ENCODE measurements at places on chromosomes 2 and 18.

- DNase-seq: no peak
Measured at GRCh38 chr2:71452565-71452964, 796 bp upstream of the DYSF start.

DNA sequence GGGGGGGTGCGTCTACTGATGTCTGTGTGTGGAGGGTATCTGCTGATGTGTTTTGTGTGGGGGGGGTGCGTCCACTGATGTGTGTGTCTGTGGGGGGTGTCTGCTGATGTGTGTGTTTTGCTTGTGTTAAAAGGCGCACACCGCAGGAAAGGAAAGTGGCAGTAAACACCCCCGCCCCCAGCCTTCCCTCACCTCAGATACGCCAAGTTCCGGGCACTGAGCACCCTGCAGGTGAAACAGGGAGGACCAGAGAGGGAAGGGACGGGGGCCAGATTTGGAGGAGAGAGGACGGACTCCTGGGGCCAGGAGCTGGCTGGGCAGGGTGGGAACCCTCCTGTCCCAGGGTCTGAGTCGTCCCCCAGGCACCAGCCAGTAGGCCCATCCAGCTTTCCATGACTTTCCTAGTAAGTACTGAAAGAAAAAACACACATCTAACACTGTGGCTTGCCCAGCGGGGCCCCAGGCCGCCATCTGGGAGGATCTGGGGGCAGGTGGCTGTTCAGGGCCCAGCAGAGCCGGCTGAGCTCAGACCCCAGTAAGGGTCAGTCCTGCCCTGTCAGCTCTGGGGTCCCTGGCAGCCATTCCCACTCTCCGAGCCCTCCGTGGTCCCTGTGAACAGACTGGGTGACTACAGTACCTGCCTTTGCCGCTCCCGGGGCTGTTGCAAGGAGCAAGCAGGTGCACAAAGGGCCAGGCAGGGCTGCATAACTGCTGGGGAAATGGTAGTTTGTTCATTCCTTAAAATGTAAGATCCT lies 126.9 kb downstream of the NFATC1 start:
- peak; percentile 84 for DNase-seq

DNA sequence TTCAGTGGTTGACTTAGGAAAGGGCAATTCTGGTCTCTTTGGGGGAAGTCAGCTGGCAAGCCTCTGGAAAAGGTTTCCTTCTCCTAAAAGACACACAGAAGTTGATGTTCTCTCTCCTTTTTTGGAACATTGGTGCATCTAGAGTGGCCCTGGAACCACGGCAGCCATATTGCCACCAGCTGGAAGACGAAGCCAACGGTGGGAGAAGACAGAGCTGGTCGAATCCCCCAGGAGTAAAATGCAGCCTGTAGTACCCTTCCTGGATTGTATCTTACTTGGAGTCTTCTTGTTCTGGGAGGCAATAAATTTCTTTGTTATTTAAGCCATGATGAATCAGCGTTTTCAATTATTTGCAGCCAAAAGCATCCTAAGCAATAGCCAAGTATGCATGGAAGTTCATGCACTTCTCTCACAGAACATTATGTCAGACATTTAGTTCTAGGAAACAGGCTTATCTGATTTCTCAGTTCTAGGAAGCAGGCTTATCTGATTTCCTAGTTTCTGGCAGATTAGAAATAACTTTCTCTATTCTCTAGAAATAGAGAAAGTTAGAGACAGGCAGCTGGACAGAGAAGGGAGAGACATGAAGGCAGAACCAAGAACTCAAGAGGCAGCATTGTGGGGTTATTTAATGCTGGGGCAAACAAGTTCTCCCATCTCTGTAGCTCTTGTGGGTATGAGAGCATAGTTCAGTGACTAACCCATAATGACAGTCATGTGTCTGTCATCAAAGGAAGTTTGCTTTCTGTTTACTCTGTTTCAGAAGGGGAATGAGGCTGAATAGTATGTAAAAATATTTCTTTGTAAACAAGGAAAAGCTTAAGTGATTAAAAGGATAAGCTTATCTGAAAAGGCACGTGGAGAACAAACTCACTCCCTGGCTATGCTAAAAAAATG lies 40.5 kb upstream of the NABP1 start:
- peak; percentile 26 for DNase-seq

DNA sequence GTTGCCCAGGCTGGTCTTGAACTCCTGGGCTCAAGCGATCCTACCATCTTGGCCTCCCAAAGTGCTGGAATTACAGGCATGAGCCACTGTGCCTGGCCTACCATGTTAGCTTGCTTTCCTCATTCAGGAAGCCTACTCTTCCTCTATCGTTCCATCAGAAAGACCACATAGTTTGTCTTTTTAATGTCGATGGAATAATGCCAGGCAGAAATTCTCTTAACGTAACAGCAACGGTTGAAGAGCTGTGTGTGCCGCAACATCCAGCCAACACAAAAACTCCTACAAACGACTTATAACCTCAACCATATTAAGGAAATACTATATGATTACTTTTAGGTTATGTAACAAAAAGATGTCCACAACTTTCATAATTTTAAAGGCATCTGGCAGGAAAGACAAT lies 10.5 kb downstream of the ITGB1BP1 start:
- no peak for DNase-seq

- DNase-seq: no peak
Measured at GRCh38 chr2:66634784-66635183, 199.9 kb downstream of the MEIS1 start.

GRCh38 chr2:31137211-31138036 lies 816 bp downstream of the GALNT14 start:
- peak; percentile 21 for DNase-seq

GRCh38 chr2:64792995-64793639 lies 139.4 kb upstream of the SERTAD2 start:
- no peak for DNase-seq

- DNase-seq: peak; percentile 69
Measured at GRCh38 chr2:199985625-199986207, 30.3 kb downstream of the MAIP1 start.

GRCh38 chr2:209974576-209974975 lies 27.9 kb upstream of the RPE start:
- DNase-seq: no peak

GRCh38 chr2:201633661-201634249 lies 9.5 kb downstream of the TMEM237 start:
- no peak for DNase-seq

- DNase-seq: no peak
Measured at GRCh38 chr2:54549917-54550518, 93.9 kb downstream of the SPTBN1 start.

DNA sequence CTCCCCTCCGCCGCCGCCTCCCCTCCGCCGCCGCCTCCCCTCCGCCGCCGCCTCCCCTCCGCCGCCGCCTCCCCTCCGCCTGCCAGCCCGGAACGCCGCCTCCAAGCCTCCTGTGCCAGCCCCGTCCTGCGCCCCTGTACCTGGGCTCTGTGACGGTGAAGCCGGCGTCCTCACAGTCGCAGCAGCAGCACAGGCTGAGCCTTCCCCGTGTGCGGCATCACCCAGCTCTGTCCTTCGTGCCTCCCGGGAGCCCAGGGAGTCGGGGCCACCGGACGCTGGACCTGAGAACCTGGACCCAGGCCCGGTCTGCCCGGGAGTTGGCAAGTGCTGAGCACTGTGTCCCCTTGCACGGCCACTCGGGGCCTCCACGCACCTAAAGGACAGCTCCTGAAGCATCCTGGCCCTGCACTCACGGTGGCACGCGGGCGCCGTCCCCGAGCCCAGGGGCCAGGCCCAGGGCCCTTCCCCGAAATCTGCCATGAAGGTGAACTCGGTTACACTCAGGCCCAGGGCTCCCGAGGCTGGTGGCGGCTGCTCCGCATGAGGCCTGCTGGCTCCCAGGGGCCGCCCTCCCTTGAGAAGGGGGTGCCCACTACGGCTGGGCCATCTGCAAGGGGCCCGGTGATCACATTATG lies 32.9 kb downstream of the RTP5 start:
- no peak for DNase-seq

GRCh38 chr2:55782528-55783173 lies 89.0 kb upstream of the PNPT1 start:
- no peak for DNase-seq
